ENCODE measurements at places on chromosomes 4 and X.

GRCh38 chrX:1389993-1390285 lies 2.0 kb downstream of the SLC25A6 start:
- no peak for DNase-seq

GRCh38 chrX:13808865-13809264 lies 8.0 kb downstream of the GPM6B start:
- no peak for DNase-seq

GRCh38 chrX:136061286-136061685 lies 76.1 kb downstream of the SLC9A6 start:
- DNase-seq: no peak

DNA sequence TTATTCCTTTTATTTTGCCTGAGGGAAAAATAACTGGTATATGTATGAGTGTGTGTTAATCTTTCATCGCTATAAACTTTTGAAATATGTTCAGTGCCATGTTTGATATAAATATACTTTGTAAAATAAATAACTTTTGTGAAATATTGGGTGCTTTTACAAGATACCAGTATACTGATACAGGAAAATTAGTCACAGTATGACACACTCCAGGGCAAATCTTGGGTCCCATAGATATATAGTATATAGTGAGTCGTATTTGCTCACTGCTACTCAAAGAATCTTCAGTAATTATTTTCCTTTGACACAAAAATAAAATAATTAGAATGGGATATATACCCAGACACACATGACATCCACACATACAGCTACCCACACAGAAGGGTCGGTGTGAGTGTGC lies 472.3 kb downstream of the GRID2 start:
- DNase-seq: no peak

DNA sequence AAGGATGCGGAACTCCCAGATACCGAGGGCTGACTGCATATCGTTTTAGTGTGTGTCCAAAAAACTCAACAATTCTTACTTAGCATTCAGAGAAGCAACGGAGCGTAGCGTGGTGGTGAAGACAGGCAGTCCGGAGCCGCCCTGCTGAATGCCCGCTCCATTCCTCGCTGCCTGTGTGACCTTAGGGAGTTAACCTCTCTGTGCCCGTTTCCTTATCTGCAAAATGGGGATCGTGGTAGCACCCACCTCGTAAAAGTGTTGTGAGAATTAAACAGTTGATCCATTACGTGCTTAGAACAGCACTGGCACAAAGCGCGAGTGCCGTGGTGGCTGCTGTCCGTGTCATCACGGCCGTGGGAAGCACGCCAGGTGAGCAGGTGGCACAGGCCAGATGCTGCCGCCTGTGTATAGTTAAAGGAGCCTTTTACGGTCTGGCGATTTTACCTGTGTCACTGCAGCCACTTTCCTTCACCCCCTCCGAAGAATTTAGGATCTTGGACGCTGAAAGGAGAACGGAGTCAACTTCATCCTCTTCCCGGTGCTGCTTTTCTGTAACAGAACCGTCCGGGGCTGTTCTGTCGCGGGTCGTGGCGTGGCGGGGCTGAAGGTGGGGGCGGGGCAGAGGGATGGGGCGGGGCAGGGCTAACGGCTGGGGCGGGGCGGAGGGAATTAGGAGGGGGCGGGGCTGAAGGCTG lies 885 bp downstream of the CCDC110 start:
- DNase-seq: no peak

- no peak for DNase-seq
Measured at GRCh38 chrX:69150281-69150960, 14.8 kb downstream of the PJA1 start.

GRCh38 chr4:176358083-176358469 lies 38.3 kb downstream of the SPCS3 start:
- DNase-seq: no peak

Measured in SJSA1 (cell line).